ENCODE measurements at places on chromosomes 1 and 21.

DNA sequence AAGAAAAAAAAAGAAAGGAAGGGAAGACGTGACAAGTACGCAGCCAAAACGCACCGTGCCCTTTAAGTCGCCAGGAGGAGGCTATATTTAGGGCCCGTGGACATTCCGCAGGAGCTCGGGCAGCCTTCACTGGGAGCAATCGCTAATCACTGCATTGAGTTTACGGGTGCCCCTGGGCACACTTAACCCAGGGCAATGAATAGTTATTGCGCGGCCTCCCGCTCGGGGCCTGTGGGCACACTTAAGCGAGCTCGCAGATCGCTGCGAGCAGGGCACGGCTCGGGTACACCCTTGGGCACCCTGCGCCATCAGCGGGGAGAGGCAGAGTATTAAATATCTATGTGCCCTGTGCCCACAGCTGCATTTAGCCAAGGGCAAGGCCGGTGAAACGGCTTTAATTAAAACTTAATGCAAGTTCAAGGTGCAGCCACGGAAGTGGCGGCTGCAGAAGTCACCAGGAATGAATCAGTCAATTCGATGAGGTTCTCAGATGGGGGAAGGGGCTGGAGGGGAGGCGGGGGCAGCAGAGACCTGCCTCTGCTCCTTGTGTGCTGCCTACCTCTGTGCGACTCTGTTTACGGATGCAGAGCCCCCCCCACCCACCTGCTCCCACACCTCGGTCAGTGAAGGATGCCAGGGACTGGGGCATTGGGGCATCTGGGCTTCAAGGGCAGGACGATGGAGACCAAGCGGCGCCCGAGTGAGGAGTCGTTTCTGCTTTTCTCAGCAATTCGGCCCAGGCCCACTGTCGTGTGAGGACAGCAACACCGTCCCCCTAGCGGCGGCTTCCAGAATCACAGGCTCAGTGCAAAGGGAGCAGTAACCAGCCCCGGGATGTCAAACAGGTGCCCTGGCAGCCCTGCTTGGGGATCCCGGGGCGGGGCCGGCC is 51.8 kb upstream of the TARDBP start:
- DNase-seq, result peak; percentile 54

DNA sequence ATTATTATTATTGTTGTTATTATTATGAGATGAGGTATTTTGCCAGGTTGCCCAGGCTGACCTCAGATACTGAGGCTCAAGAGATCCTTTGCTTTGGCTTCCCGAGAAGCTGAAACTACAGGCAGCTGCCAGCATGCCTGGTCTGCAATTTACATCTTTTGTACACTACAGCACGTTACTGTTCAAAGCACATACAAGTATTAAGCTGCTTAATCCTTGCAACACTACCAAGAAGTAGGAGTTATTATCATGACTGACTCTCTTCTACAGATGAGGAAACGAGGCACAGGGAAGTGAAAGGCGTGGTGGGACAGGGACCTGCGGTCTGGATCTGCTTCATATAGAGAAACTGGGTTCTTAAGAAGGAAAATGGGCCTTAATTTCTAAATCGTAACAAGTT is 11.6 kb downstream of the ERG start:
- DNase-seq, result no peak

- no peak for DNase-seq
Measured at GRCh38 chr1:31757204-31757679, 6.9 kb downstream of the ADGRB2 start.

DNA sequence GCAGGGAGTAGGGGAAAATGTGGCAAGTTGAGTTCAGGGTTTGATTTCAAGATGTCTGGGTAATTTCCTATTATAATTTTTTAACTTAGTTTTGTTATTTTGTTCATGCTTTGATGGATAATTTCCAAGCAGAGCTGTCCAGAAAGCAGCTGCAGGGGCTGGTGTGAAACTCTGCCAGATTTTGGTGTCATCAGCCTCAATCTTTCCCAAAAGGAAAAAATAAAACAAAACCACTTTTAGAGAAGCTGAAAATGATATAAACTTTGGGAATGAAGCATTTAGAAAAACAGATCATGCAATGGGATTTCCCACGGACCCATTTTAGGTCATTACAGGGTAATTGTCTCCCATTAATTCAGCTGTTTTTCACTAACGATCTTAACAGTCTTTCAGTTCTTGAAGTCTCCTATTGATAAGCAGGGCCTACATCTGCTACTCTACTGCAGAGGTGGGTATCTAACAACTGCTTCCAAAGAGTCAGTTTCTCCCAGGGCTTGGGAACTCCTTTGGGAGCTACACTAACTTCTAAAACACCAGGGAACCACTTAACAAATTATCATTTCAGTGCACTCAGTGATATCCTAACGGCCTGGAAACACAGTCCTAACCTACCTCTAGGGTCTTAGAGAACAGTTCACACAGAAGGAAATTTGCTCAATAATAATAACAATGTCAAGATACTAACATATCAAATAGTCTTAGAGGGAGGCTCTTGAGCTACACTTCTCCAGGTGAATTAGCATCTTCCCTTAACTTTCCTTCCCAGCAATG is 12.3 kb downstream of the ZNF436 start:
- DNase-seq, result no peak

GRCh38 chr1:116711263-116711840 is 42.9 kb upstream of the CD2 start:
- no peak for DNase-seq

DNA sequence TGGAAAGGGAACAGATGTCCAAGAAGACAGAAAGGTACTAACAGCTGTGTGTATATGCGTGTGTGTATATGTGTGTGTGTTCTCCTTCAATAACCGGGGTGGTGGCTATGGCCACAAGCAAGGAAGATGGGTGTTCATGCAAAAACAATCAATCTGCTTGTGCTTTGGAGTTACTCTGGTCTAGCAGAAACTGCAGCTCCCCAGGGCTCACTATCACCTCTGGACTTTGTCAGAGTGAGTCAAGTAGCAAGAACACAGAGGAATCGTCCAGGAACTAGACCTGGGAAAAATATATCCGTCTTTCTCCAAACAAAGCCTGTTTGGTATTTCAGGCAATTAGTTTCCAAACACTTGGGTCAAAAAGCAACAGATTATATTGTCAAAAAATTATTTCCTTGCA is 68.6 kb downstream of the GNG12 start:
- no peak for DNase-seq

DNA sequence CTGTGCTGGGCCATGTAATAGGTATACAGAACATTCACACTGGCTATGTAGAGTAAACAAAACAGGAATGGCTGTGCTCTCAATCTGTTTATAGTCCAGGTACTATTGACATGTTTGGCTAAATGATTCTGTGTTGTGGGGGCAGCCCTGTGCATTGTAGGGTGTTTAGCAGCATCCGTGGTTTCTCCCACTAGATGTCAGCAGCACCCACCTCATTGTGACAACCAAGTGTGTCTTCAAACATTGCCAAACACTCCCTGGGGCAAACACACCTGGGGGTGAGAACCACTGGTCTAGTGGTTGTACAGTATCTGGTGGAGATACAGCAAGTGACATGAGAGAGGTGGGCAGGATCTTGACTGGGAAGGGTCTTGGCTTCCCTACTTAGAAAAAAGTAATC is 80.4 kb upstream of the SPATA6 start:
- no peak for DNase-seq

DNA sequence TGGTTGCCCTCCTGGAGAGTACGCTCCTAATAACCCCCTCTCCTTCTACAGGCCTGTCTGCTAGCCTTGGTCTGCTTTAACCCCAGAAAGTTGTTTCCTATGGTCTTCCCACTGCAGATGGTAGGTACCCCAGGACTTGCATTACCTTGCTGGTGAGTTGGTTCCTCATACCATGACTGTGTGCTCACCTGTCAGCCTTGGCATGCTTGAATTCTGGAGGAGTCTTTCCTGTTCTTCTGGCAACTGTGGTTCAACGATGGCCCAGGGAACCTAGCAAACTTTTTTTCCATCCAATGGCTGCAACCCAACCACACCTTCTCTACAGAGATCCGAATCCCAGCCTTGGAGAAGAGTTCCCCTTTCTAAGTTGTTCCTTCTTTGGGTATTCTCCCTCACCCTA is 36.9 kb downstream of the RPS6KC1 start:
- DNase-seq, result no peak

- no peak for DNase-seq
Measured at GRCh38 chr1:84913555-84913892, 20.5 kb upstream of the LPAR3 start.

DNA sequence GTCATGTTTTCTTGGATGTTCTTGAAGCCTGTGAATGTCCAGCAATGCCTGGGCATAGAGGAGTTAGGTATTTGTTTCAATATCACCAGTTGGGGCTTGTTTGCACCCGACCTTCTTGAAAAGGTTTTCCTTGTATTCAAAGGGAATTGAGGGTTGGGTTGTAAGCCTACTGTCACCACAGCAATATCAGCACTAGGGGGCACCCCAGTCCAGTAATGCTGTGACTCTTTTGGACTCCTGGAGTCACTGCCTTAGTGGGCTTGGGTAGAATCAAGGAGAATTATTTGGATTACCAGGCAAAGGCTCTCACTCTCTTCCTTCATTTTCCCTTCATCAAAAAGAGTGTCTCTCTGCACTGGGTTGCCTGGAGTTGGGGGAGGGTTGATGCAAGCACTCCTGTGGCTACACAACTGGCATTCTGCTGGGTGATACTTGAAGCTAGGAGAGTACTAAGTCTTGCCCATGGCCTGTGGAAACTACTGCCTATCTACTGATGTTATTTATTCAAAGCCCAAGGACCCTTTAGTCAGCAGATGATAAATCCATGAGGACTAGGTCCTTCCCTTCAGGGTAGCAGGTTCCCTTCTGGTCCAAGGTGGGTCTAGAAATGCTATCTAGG is 34.5 kb downstream of the OR10R2 start:
- no peak for DNase-seq

GRCh38 chr1:94795434-94795833 is 24.7 kb upstream of the SLC44A3 start:
- no peak for DNase-seq

DNA sequence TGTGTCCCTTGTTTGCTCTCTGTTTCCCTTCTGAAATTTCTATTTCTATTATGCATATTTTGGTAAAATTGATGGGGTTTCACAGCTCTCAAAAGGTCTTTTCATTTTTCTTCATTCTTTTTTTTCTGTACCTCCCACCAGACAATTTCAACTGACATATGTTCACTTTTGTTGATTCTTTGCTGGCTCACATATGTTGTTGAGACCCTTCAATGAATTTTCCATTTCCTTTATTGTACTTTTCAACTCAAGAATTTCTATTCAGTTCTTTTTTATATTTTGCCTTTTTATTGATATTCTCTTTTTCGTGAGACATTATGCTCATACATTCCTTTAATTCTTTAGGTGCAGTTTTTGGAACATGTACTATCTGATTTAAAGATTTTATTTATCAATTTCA is 102.6 kb upstream of the GRIK1 start:
- DNase-seq, result no peak

DNA sequence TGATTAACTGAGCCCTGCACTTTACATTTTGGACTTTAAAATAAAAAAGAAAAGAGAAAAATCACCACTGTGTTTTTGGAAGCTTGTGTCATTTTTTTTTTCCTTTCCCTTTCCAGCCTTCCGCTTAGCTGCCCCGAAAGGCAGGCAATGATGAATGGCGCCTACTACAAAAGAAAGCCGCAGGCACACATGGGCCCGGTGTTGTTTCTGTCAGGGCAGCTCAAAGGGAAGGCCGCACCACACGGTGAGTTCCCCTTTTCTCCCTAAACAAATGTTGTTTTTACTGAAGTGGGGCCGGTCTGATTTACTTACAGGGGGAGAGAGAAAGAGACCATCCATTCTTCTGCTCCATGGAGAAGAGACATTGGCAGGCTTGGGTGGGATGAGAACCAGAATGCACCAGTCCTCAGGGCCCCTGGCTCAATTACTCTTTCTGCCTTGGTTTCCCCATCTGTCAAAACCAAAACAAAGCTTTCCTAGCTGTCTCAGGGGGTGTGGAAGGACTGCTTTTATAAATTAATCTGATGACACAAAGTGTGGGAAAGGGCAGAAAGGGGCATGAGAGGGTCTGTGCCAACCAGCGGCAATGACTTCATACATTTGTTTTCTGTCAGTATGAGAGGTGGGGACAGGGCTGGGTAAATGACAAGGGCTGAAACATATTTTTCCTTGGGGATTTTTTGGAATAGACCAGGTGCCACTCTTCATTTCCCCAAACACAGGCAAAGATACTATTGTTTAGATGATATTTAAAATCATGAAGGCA is 91.4 kb upstream of the PLXNA2 start:
- DNase-seq, result no peak

- DNase-seq, result peak; percentile 79
Measured at GRCh38 chr1:244835276-244836134, at the start of gene COX20. Gene COX20 (plus strand): TSS chr1:244835658. CDS start chr1:244835715, 57 bp downstream.

- DNase-seq, result no peak
Measured at GRCh38 chr1:167263819-167264464, 43.3 kb downstream of the POU2F1 start.

DNA sequence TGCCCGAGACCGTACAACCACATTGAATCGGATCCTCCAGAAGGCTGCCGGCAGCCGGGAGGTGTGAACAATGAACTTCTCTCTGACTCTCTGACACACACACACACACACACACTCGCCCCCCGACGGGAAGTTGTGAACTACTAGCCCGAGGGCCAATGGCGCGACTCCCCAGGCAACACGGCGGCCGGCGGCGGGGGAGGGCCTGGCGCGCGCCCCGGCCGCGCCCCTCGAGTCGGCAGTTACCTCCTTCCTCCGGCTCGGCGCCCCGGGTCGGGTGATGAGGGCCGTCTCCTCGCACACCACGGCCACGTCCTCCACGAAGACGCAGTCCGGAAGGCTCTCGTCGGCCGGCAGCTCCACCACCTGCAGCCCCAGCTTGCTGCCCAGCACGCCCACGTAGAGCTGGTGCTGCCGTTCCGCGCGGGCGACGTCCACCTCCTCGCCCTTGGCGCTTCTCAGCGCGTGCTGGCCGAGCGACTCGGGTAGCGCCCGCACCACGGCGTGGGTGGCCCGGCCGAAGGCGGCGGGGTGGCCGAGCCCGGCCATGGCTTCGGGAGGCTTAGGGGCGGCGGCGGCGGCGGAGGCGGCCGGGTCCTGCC is 361 bp downstream of the DDAH1 start:
- no peak for DNase-seq

- DNase-seq, result no peak
Measured at GRCh38 chr1:28507646-28508434, 2.0 kb downstream of the RCC1 start.

- no peak for DNase-seq
Measured at GRCh38 chr1:204130981-204131892, 20.6 kb downstream of the ETNK2 start.

DNA sequence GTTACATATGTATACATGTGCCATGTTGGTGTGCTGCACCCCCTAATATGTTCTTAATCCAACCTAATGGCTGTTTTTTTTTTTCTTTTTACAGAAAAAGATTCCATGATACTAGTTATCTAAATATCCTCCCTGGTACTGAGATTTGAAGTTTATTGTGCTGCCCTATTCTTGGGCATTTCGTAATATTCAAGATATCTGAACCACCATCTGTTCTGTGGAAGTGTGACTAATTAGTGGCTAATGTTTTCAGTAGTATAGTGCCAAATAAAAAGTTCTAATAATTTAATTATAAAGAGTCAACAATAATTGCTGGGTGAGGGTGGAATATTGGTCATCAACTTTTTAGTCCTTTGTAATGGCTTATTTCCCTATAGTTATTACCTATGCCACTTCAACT is 217.5 kb downstream of the GABPA start:
- DNase-seq, result no peak

Measured in stimulated activated CD8-positive, alpha-beta memory T cell treated with anti-CD3 and anti-CD28 coated beads, Interleukin-4, amount 100 ng/mL, for 1 hour (primary cell).